T-helper 17 cell (primary cell): ENCODE measurements at places on chromosomes 2 and 18.

DNA sequence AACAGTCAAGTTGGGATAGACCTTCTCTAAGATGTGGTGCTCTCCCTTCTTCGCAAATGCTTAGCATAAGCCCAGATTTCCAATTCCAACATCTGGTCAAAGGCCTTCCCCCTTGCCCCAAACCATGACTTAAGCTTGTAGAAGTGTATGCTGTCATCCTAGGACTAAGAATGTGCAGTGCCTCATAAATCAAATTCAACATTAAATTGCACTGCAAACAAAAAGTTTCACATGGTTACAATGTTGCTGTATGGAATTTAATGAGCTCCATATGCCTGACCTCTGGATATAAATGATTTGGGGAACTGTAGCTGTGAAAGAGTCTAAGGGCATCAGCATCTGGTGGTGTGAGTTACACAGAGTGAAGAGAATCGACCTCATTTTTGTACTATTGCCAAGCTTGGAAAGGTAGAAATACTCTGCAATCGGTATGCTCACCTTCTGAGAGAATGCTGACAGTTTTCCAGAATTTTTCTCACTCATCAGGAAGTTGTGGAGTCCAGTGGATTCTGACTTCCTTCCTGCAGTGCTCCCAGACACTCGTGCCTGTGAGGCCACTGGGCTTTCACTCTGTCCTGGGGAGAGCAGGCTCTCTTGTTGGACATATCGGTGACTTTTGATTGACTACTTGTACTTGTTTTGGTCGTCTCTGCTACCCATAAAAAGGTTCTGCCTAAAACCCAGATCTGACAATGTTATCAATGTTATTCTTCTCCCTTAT lies 40.6 kb downstream of the FASTKD2 start:
- no peak for DNase-seq

- peak; percentile 42 for DNase-seq
Observed at GRCh38 chr2:126527836-126528490, 128.0 kb upstream of the GYPC start.

GRCh38 chr18:13231151-13231550 lies 12.6 kb downstream of the LDLRAD4 start:
- no peak for DNase-seq

DNA sequence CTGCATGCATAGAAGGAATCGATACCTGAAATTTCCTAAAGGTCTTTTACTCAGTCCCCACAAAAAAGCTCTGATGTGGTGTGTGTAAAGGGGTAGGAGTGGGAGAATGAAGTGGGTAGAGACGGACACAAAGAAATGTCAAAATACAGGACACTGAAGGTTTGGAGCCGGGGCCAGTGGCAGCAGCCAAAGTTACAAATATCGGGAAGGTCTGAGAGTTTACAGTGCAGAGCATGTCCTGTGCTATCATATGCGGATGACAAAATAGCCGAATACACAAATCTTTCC lies 89.9 kb upstream of the STON1 start:
- DNase-seq, result no peak

DNA sequence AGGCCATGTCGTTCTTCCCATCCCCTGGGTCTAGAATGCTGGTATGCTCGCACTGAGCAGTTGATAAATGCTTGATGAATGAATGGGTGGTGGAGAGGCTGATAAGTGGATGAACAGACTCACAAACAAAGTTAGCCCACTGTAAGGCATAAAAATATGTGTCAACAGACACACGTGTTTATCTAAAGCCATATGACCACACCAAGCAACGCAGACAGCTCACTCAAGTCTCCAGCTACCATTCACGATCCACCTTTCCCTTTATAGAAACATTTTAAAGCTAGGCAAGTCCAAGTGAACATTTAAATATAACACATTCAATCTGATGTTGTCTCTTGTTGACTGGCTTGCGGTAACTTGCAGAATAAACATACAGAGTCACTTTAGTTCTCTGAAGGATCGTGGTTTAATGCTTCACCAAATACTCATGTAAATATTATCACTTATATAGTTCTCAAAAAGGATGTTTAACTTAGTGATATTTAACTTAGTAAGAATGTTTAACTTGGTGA lies 105.5 kb downstream of the NOL10 start:
- DNase-seq, result no peak

GRCh38 chr2:193627187-193627926 lies 1432.6 kb upstream of the TMEFF2 start:
- no peak for DNase-seq

DNA sequence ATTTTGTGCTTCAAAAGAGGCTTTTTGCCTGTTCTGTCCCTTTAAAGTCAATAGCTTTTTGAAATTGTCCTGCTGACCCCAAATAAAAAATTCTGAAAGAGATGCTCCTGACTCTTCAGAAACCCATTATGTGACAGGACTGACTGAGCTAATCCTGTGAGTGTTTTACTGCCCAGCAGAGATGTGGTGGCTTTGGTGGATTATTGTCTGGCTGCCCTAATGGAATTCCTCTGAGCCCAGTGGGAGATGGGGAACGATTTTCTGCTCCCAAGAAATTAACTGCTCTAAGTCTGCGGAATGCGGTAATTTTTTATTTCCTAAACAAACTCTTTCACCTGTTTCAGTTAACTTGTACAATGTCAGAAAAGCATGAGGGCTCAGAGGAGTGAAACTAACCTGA lies 258.2 kb downstream of the IKZF2 start:
- no peak for DNase-seq
